ENCODE measurements at places on chromosomes 16 and 17.

DNA sequence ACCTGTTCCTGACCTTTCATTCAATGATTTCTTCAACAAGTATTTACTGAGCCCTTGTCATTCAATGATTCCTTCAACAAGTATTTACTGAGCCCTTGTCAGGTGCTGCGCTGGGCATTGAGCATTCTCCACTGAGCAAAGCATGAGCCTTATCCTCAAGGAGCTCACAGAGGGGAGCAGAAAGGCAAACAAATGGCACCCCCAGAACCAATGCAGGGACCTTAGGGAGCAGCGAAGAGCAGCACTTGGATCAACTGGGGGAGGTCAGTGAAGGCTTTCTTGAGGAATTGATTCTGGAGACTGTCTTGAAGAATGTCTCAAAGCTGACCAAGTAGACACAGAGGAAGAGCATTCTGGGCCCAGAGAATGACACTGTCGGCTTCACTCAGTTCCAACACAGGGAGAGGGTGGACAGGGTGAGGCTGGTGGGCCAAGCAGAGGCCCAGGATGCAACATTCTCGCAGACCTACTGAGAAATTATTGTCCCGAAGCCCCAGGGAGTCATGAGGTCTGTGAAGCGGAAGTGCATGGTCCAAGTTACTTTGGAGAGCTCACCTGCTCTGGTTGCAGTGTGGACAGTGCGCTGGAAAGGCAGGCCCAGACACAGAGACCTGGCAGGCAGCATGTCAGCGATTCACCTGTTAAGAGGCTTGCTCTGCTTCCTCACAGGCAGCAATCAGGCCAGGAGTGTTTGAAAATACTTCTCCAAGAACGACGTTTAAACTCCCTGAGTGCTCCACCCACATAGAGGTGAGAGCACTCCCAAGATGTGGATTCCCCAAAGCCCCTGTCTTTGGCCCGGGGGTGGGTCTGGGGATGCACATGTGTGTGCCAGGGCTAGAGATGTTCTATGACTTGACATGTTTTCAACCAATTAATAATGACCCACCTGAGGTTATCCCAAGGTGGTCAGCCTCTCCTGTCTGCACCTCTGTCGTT is 3.2 kb upstream of the MPO start:
- DNase-seq = no peak

- DNase-seq = no peak
Measured at GRCh38 chr17:2122641-2123302, 67.9 kb downstream of the HIC1 start.

- DNase-seq = no peak
Measured at GRCh38 chr17:76056882-76057281, 15.4 kb downstream of the SRP68 start.

GRCh38 chr16:15960124-15960971 is 10.9 kb downstream of the ABCC1 start:
- DNase-seq = no peak

GRCh38 chr16:56355221-56355620 is 70.1 kb downstream of the AMFR start:
- no peak for DNase-seq

GRCh38 chr16:56347670-56348069 is 77.7 kb downstream of the AMFR start:
- DNase-seq = no peak

DNA sequence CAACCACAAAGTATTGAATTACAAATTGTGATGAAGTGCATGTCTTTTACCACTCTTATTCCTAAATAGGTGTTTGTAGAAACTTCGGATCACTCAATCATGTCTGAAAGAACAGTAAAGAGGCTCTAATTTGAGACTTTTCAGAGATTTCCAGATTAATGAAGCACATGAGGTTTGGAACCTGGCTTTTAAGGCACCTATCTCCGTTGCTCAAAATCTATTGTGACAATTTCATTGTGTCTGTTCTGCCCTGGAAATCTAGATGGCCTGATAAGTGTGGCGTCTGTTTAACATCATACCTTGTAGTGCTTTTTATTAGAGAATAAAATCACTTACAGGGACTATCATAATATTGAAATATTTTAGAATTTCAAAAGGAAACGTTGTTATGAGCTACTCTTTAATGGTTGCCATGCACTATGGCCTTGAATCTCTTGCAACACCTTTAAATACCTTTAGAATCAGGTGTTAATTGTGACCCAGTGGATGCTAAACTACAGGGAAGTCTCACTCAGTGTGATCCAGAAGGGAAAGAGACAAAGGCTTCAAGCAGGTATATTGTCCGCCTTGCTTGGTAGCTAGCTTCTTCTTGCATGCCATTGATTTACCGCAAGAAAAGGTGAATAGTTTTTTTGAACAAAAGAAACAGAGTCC is 210.3 kb downstream of the CNTNAP4 start:
- DNase-seq = no peak

GRCh38 chr17:1870592-1870991 is 40.8 kb downstream of the RPA1 start:
- DNase-seq = no peak

GRCh38 chr17:55990332-55991006 is 162.8 kb upstream of the ANKFN1 start:
- no peak for DNase-seq
